Nephron progenitor cell (in vitro differentiated cells): ENCODE measurements at places on chromosomes 4 and X.
A peak's percentile ranks its signal among the peaks of the same experiment; 100 is the strongest.

DNA sequence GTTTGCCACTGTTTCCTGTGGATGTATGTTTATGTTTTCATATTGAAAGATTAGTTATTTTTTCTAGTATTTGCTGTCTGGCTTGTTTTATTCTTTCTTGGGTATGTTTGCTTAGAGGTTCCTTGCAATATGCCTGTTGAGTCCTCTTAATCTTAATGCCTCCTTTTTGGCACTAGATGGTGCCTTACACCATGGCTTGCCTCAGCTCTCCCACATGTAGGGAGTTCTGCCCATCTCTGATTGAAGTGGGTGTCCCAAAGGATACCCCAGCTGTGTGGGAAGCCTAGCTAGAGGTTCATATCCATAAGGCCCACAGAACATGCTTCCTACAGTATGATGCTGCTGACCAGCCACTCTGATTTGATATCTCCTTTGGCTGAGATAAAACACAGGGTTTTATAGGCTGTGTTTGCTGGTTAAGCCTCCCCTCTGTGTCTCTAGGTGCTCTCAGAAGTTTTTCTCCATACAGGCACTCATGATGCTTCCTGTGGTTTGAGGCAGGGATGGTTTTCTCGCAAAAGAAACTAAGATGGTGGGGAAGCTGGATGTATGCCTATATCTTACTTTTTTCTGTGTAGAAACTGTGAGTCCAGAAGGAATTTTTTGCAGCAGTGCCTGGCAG, 162.4 kb downstream of the ASB9 start:
- no peak for DNase-seq

- no peak for DNase-seq
Observed at GRCh38 chrX:17098516-17099247, 152.2 kb downstream of the REPS2 start.

GRCh38 chr4:141352909-141353525, 132.3 kb downstream of the ZNF330 start:
- DNase-seq = no peak

- DNase-seq = peak; percentile 56
Observed at GRCh38 chr4:169009286-169010124, 550 bp downstream of the CBR4 start.
